ENCODE measurements at places on chromosomes 4 and X.

DNA sequence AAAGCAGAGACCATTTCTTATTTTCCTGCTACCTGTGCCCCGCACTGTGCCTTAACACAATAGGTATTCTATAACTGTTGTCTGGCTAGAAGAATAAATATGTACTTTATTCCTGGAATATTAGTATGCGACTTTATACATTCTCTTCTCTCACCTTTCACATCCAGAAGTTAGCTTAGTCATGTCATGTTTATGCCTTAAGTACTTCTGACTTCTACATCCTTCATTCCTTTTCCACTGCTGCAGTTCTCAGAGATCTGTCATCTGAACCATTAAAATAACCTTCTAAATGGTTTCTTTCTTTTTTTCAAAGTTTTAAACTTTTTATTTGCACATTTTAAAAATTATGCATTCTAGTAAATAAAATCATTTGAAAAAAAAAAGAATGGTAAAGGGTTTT, 34.4 kb downstream of the KIF4A start:
- DNase-seq = no peak

DNA sequence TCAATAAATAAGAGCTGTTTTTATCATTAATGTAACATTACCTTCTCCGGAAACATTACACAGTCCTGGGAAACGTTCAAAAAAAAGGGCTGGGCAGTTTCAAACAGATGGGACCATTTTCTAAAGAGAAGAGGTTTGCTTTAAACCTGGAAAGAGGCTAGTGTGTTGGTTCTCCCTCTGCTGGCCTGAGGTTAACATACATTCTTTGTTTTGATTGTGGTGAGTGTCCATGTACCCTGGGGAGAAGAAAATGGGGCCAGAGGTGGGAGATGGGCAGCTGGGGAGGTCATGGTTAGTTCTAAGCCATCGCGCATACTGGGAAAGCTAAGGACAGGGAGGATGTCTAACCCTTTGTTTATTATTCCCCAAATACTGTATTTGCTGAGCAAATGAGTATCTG, 194.7 kb downstream of the CPEB2 start:
- DNase-seq = no peak

DNA sequence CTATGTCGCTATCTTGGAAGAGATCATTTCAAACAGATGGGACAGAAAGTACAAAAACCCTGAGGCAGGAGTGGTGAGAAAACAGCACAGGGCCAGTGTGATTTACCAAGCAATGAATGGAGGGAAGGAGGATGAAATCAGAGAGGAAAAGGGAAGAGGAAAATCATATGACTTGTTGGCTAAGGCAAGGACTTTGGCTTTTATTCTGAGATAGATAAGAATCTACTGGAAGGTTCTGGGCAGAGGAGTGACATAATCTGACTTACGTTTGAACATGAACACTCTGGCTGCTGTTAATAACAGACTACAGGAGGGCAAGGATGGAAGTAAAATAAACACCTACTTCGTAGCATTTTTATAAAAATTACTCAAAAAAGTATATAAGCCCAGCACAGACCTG, 207.8 kb upstream of the SLC7A11 start:
- no peak for DNase-seq

DNA sequence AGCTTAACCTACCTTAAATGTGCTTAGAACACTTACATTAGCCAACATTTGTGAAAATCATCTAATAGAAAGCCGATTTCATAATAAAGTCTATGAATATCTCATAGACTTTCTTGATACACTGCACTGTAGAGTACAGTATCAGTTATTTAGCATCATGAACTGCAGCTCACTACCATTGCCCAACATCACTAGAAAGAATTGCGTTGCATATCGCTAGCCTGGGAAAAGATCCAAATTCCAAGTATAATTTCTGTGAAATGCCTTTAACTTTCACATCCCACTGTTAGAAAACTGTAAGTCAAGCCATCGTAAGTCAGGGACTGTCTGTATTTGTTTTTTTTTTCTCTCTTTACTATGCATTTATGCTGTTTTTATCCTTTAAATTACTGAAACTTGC, 918.6 kb upstream of the PABPC4L start:
- DNase-seq = no peak

GRCh38 chr4:10381146-10381545, 76.1 kb downstream of the ZNF518B start:
- no peak for DNase-seq

DNA sequence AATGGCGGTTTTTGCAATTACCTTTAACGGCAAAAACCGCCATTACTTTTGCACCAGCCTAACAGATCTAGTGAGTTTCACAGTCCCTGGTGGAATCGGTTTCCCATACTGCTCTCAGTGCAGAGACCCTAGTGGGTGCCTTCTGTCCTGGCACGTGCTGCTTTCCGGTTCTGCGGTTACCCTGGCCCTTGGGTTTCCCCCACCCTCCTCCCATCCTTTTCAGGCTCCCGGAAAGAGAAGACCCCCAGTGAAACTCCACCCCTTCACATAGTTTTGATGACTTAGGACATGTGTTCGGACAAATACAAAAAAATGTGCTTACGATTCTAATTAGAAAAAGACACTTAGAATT, 36.9 kb downstream of the NLGN3 start:
- DNase-seq = peak; percentile 2

GRCh38 chr4:99022566-99022965, 27.0 kb downstream of the METAP1 start:
- DNase-seq = no peak

GRCh38 chr4:39729557-39729956, 31.6 kb downstream of the UBE2K start:
- DNase-seq = no peak

GRCh38 chrX:5380426-5380825, 848.2 kb downstream of the NLGN4X start:
- DNase-seq = no peak

GRCh38 chrX:13923845-13924244, 105.8 kb downstream of the GEMIN8 start:
- no peak for DNase-seq

DNA sequence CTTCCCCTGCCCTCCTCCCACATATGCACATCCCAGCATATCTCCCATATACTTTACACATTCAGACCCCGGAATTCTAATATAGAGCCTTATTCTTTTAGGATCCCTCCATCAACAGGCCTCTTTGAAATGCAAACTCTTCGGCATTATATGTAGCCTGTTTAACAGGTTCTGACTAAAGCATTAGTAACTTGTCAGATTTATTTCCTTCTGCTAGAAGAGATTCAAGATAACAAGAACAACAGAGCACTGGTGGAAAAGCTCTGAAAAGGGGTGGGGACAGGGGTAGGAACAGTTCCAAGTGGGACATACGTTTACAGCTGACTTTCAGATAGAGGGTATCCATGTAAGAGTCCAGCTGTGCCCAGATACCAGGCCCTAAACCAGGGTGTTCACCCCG, 31.7 kb upstream of the PRPS1 start:
- no peak for DNase-seq

DNA sequence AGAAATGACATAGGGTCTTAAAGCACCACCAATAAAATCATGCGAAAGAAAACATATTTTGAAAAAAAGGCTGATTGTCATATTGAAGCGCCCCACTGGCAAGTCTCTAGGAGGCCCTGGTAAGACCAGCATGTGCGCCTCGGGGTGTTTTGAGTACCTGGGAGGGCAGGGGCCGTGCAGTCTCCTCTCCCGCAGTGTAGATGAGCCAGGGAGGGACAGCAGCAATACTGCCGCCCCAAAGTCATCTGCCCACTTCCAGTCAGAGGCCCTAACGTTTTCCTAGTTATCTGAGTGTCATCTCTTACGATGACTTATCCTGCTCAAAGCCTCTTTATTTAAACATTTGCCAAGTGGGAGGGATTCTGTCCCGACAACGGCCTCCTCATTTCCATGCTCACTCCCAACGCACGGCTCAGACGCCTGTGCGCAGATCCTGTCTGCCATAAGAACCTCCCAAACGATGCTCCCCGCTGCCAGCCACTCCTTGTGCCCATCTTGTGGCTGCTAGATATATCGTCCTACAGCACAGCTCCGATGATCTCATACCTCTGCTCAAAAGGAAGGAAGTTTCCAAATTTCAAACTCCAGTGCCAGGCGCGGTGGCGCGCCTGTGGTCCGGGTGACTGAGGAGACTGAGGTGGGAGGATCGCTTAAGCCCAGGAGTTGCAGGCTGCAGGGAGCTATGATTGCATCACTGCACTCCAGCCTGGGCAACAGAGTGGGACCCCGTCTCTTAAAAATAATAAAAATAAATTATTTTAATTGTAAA, 17.2 kb upstream of the SCRG1 start:
- DNase-seq = no peak

All from activated T-helper 1 cell treated with Interleukin-2 at 50 U/mL for 16 hours (primary cell).